ENCODE measurements at places on chromosomes 12 and 14. TPM values are rescaled to one million over a fixed set of nuclear protein-coding genes. Genes with fewer than 3 reads are reported as not detected.

DNA sequence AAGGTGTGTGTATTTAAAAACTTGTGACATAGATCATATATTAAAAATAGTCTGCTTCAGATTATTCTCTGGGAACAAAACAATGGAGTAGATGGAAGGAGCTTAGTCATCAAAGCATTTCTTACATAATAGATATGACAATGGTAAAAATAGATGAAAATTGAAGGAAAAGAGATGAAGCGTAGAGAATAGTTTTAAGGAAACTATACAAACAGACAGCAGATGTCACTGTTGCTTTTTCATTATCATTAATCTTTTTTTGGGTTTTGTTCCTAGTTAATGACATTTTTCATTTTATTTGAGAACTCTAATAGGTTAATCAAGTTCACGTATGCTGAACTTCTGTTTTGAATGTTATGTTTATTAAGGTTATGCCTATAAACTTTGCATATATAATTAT lies 149.2 kb upstream of the FBXO33 start:
- DNase-seq = no peak
- no peaks in the 10 kb centered on the region for H3K4me1 ChIP-seq
- H3K4me3 ChIP-seq = no peak overlapping the region
- no peaks in the 10 kb centered on the region for H3K27me3 ChIP-seq
- H3K36me3 ChIP-seq = no peaks in the 10 kb centered on the region

DNA sequence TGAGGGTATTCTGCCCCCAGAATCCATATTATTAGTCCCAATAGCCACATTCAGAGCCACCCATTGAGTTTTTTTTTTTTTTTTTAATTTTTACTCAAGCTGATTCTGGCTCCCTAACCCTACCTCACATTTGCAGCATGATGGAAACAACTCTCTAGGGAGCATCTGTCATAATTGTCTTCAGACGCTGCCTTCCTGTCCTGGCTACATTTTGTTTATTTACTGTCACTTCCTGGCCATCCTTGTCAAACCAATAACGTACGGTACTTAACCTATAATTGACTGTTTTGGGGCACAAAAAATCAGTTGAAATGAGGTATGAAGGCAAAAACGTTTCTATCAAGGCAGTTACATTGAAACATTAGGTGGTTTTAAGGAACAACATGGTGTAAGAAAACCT lies 2.1 kb downstream of the GLIPR1 start:
- peak overlapping the region; percentile 95 for H3K27ac ChIP-seq
- H3K36me3 ChIP-seq = peaks cover 43% of the 10 kb centered on the region
- peak; percentile 22 for DNase-seq
- H3K4me1 ChIP-seq = peaks cover 86% of the 10 kb centered on the region
- peak overlapping the region; percentile 97 for H3K4me3 ChIP-seq

DNA sequence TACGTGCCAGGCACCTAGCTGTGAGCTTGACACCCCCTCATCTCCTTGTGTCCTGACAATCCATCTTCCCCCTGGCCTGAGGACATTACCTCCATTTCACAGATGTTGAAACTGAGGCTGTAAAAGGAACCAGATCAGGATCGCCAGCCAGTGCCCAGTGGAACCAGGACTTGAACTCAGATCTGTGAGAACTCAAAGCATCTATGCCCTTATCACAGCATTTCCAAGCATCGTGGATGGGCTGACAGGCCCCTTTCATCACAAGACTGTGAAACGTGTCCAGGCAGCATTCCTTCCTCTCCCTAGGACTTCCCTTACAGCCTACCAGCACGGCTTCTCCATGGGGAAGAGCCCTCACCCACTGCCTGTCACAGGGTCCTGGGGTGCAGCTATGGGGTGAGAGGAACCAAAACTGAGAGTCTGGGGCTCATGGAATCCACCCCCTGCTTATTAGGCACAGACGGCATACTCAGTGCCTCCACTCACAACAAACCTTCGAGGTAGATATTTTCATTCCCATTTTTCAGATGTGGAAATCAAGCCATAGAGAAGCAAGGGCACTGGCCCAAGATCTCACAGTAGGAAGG lies 26.9 kb downstream of the CMKLR1 start:
- no peaks in the 10 kb centered on the region for H3K27me3 ChIP-seq
- peaks cover 89% of the 10 kb centered on the region for H3K4me1 ChIP-seq
- H3K4me3 ChIP-seq = no peak overlapping the region
- peak; percentile 63 for DNase-seq

- no peak overlapping the region for H3K27ac ChIP-seq
- no peak for DNase-seq
- H3K36me3 ChIP-seq = no peaks in the 10 kb centered on the region
- H3K4me3 ChIP-seq = peak overlapping the region; percentile 79
- H3K27me3 ChIP-seq = peaks cover 67% of the 10 kb centered on the region
Measured at GRCh38 chr12:93573552-93574223, 1.2 kb downstream of the SOCS2 start.

GRCh38 chr14:101363880-101364391 lies 197.4 kb upstream of the DIO3 start:
- DNase-seq = no peak
- H3K27ac ChIP-seq = no peak overlapping the region
- H3K27me3 ChIP-seq = no peaks in the 10 kb centered on the region
- H3K4me1 ChIP-seq = no peaks in the 10 kb centered on the region
- no peak overlapping the region for H3K4me3 ChIP-seq

- peak overlapping the region; percentile 40 for H3K4me3 ChIP-seq
- DNase-seq = peak; percentile 32
- H3K27ac ChIP-seq = peak overlapping the region; percentile 78
- peaks cover 69% of the 10 kb centered on the region for H3K4me1 ChIP-seq
Measured at GRCh38 chr14:101853455-101854018, 92.0 kb downstream of the PPP2R5C start.

GRCh38 chr14:101072070-101072469 lies 168.5 kb upstream of the RTL1 start:
- DNase-seq = no peak
- no peaks in the 10 kb centered on the region for H3K36me3 ChIP-seq
- no peak overlapping the region for H3K27ac ChIP-seq
- no peak overlapping the region for H3K4me3 ChIP-seq
- H3K4me1 ChIP-seq = no peaks in the 10 kb centered on the region

- no peak overlapping the region for H3K4me3 ChIP-seq
- no peaks in the 10 kb centered on the region for H3K27me3 ChIP-seq
- no peak overlapping the region for H3K27ac ChIP-seq
- no peaks in the 10 kb centered on the region for H3K36me3 ChIP-seq
- no peaks in the 10 kb centered on the region for H3K4me1 ChIP-seq
Measured at GRCh38 chr12:27424631-27425230, 21.8 kb upstream of the SMCO2 start.

DNA sequence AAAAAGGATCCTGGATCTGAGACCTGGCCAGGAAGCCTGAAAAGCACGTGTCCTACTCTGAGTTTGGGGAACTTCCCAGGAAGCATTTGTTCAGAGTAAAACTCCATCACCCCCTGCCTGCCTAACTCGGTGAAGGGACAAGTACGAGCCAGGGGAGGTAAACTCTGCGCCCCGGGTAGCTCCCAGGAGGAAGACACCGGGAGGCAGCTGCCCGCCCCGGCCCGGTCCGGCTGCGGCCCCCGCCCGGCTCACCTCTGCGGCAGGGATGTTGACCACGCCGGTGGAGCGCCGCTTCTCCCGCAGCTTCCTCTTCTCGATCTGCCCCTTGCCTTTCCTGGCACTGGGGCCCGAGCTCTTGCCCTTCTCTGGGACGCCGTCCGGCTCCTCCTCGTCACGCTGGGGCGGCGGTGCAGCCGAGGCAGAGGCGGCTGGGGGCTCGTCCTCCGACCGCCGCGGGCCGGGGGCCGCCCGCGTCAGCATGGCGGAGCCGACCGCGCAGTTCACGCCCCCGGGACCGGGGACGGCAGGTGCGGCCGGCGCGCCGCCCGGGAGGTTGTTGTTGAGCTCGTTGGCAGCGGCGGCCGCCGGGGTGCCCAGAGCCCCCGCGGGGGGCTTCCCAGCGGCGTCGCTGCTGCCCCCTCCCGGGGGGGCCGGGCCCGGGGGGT lies 1.2 kb downstream of the PAWR start:
- peaks cover 19% of the 10 kb centered on the region for H3K4me1 ChIP-seq
- peaks cover 54% of the 10 kb centered on the region for H3K27me3 ChIP-seq
- no peaks in the 10 kb centered on the region for H3K36me3 ChIP-seq
- H3K27ac ChIP-seq = no peak overlapping the region
- peak overlapping the region; percentile 57 for H3K4me3 ChIP-seq

- no peaks in the 10 kb centered on the region for H3K27me3 ChIP-seq
- H3K27ac ChIP-seq = no peak overlapping the region
- no peak overlapping the region for H3K4me3 ChIP-seq
Measured at GRCh38 chr12:50174971-50175715, 8.0 kb upstream of the CERS5 start.

- peaks cover 11% of the 10 kb centered on the region for H3K27me3 ChIP-seq
- no peaks in the 10 kb centered on the region for H3K4me1 ChIP-seq
- H3K4me3 ChIP-seq = no peak overlapping the region
- no peaks in the 10 kb centered on the region for H3K36me3 ChIP-seq
- no peak for DNase-seq
Measured at GRCh38 chr14:105865904-105866840, 339.8 kb downstream of the TMEM121 start.

- H3K27me3 ChIP-seq = no peaks in the 10 kb centered on the region
- no peak overlapping the region for H3K27ac ChIP-seq
- peaks cover 13% of the 10 kb centered on the region for H3K4me1 ChIP-seq
Measured at GRCh38 chr12:104792570-104792969, 165.5 kb downstream of the SLC41A2 start.

GRCh38 chr12:94678379-94678778 lies 28.0 kb upstream of the TMCC3 start:
- DNase-seq = no peak
- H3K27me3 ChIP-seq = no peaks in the 10 kb centered on the region
- H3K36me3 ChIP-seq = no peaks in the 10 kb centered on the region
- H3K27ac ChIP-seq = no peak overlapping the region
- peaks cover 67% of the 10 kb centered on the region for H3K4me1 ChIP-seq

GRCh38 chr12:5203274-5203673 lies 159.6 kb downstream of the KCNA5 start:
- H3K36me3 ChIP-seq = no peaks in the 10 kb centered on the region
- H3K4me1 ChIP-seq = no peaks in the 10 kb centered on the region
- DNase-seq = no peak
- no peak overlapping the region for H3K27ac ChIP-seq
- H3K27me3 ChIP-seq = no peaks in the 10 kb centered on the region

DNA sequence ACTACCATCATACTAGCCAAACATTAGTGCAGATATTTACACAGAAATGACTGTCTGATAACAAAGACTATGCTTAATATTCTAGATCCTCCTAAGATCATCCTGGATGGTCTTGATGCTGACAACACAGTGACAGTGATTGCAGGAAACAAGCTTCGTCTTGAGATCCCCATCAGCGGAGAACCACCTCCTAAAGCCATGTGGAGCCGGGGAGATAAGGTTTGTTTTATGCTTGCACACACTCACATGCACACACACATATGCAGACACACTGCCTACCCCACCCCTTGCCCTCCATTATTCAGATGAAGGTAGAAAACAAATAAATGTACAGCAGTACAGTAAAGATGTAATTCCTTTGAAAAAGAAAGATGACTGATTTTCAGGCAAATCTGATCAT lies 44.4 kb upstream of the CHPT1 start:
- H3K4me3 ChIP-seq = no peak overlapping the region
- no peak for DNase-seq
- peaks cover 7% of the 10 kb centered on the region for H3K4me1 ChIP-seq
- H3K27ac ChIP-seq = no peak overlapping the region

- H3K36me3 ChIP-seq = no peaks in the 10 kb centered on the region
- H3K27ac ChIP-seq = no peak overlapping the region
- H3K4me1 ChIP-seq = no peaks in the 10 kb centered on the region
Measured at GRCh38 chr12:24730489-24730896, 218.4 kb downstream of the BCAT1 start.

- no peak for DNase-seq
- H3K27ac ChIP-seq = no peak overlapping the region
- H3K36me3 ChIP-seq = no peaks in the 10 kb centered on the region
- H3K27me3 ChIP-seq = no peaks in the 10 kb centered on the region
- H3K4me3 ChIP-seq = no peak overlapping the region
Measured at GRCh38 chr14:100215330-100215885, 23.5 kb upstream of the YY1 start.

DNA sequence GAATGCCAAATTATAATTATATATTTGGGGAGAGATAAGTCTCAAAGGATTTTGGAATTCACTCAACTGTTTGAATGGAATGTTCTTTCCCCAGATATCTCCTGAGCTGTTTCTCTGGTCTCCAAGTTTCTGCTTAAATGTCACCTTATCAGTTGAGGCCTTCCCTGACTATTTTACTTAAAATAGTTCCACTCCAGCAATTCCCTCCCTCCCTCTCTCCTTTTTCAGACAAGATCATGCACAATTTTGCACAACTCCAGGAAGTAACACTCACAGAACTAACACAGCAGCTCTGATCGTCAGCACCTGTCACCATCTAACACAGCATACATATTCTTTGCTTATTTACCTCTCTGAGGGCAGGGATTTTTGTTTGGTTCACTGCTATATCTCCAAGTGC lies 12.5 kb downstream of the BTG1 start:
- no peak overlapping the region for H3K4me3 ChIP-seq
- no peak for DNase-seq
- H3K36me3 ChIP-seq = peaks cover 17% of the 10 kb centered on the region

DNA sequence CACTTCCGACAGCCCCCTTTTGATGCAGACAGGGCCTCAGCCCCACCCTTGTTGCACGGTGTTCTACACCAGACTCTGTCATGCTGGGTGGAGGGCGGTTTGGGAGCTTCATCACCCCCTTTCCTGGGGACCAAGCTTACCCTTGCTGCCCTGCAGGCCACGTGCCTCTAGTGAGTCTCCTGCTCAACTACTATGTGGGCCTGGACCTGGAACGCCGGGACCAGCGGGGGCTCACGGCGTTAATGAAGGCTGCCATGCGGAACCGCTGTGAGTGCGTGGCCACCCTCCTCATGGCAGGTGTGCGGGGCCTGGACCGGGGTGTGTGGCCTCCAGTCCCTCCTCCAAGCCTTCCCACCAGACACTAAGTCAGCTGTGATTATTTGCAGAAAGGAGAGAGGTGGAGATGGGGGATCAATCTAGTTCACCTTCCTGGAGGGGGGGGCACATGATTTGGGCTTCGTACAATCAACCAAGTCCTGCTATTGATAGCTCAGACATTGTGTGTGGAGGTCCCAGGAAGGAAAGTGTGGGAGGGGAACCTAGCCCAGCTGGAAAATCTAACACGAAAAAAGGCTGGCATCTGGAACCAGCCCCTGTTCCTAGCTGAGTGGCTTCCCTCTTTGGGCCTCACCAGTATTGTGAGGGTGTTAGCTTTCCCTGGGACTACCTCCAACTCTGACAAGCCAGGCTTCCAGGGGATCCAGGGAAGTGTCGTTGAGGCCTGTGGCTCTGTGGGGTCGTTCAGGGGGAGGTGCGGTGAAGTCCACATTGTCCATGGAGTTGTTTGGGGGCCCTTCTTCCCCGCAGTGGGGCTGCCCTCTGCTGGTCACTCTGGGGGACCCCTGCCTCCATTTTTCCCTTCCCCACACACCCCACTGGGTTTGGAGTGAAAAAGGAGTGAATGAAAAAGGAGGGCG lies 1.6 kb downstream of the ANKRD33 start:
- peaks cover 37% of the 10 kb centered on the region for H3K4me1 ChIP-seq
- no peaks in the 10 kb centered on the region for H3K27me3 ChIP-seq
- H3K36me3 ChIP-seq = no peaks in the 10 kb centered on the region
- H3K27ac ChIP-seq = no peak overlapping the region
- no peak for DNase-seq

Gene CIPC
- 7.0 TPM for polyA plus RNA-seq

Gene TMEM132C
- not detected for polyA plus RNA-seq

Gene LMNTD1
- not detected for polyA plus RNA-seq

Gene SRRM4
- not detected for polyA plus RNA-seq

Gene TMEM30B
- polyA plus RNA-seq = not detected
